ENCODE measurements at places on chromosomes 11 and 22.

DNA sequence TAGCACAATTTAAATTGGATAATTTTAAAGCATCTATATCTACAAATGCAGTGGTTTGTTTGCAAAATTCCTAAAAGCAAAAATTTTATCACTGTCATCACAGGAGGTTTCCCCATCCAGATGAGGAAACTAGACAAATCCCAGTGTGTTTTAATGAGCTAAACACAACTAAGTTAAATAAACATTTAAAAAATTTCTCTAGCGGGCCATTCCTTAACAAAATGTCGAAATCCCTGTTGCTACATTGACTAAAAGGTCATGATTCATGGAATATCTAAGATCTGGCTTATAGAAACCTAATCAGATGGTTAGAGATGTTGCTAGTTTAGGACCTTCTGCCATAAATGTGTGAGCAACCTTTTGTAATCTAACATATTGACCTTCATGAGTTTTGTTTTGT is 107.3 kb upstream of the BDNF start:
- no peak overlapping the region for H3K4me3 ChIP-seq
- no peaks in the 10 kb centered on the region for H3K27me3 ChIP-seq
- no peak overlapping the region for H3K27ac ChIP-seq
- H3K36me3 ChIP-seq = no peaks in the 10 kb centered on the region
- no peaks in the 10 kb centered on the region for H3K4me1 ChIP-seq
- DNase-seq = no peak

- no peaks in the 10 kb centered on the region for H3K4me1 ChIP-seq
- DNase-seq = peak; percentile 79
- H3K27me3 ChIP-seq = no peaks in the 10 kb centered on the region
Observed at GRCh38 chr11:119584193-119585042, 144.6 kb downstream of the NECTIN1 start.

- no peak overlapping the region for H3K4me3 ChIP-seq
- no peak overlapping the region for H3K27ac ChIP-seq
- H3K27me3 ChIP-seq = peaks cover 1% of the 10 kb centered on the region
- H3K4me1 ChIP-seq = no peaks in the 10 kb centered on the region
Observed at GRCh38 chr11:27174021-27174420, 133.4 kb downstream of the BBOX1 start.

- no peak overlapping the region for H3K27ac ChIP-seq
- H3K27me3 ChIP-seq = no peaks in the 10 kb centered on the region
- H3K36me3 ChIP-seq = no peaks in the 10 kb centered on the region
Observed at GRCh38 chr11:12702999-12703453, 28.8 kb downstream of the TEAD1 start.

DNA sequence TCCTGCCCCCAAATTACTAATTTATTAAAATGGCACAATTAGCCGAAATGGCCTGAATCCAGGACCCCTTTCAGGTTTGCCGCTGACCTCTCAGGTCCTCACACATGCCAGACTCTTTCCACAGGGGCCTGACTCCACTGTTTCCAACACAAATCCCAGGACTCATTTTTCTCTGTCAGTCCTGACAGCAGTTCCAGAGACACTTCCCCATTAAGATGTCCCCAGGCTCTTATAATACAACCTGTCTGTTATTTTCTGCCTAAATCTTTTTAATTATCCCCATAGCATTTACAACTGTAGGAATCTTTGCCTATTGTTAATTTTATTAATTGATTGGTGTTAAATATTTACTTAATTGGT is 9.4 kb upstream of the IGLL5 start:
- H3K27ac ChIP-seq = no peak overlapping the region
- H3K36me3 ChIP-seq = no peaks in the 10 kb centered on the region
- no peaks in the 10 kb centered on the region for H3K4me1 ChIP-seq
- H3K27me3 ChIP-seq = peaks cover 9% of the 10 kb centered on the region

DNA sequence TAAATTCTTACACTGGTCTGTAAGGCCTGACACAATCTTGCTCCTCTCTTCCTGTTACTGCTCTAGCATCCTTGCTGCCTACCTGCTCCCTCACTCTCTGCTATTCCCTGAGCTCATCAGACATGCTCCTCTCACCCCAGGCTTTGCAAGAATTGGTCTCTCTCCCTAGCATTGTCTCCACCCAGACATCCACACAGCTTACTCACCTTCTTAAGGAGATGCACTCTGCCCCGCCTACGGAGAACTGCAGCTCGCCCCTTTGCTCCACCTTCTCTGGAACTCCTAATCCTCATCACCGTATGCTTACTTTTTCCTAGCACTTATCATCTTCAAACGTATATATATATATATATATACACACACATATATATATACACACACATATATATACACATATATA is 23.3 kb upstream of the TMPRSS5 start:
- H3K27ac ChIP-seq = no peak overlapping the region
- no peak for DNase-seq
- no peak overlapping the region for H3K4me3 ChIP-seq
- H3K4me1 ChIP-seq = no peaks in the 10 kb centered on the region
- no peaks in the 10 kb centered on the region for H3K27me3 ChIP-seq

DNA sequence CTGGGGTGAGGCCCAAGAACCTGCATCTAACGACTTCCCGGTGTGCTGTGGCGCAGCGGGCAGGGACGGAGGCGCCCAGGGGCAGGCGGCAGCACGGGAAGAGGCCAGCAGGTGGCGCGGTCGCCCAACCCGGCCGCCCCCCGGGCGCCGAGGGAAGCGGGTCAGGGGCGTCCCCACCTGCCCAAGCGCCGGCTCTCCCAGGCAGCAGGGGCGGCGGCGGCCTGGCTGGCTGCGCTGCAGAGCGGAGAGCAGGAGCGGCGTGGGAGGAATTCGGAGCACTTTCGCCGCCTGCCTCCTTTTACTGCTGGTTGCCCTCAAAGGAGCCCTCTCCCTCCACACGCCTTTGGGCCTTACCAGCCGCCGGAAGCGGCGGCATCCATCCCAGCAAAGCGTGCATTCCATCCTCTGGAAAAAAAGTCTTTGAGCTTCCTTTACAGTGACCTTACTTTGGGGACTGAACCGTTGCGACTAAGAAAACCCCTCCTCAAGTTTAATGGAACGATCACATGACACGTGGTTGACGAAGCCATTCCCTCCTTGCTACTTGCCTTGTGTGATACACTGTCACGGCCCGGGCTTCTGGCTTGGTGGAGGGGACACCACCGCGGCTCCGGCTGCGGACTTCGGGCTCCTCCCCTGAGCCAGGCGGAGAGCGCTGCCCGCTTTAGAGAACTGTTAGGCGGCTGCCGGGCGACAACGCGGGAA is 106.8 kb upstream of the CLMP start:
- H3K36me3 ChIP-seq = no peaks in the 10 kb centered on the region
- DNase-seq = peak; percentile 46
- H3K27ac ChIP-seq = no peak overlapping the region
- peaks cover 14% of the 10 kb centered on the region for H3K27me3 ChIP-seq
- H3K4me3 ChIP-seq = peak overlapping the region; percentile 62
- H3K4me1 ChIP-seq = peaks cover 11% of the 10 kb centered on the region

DNA sequence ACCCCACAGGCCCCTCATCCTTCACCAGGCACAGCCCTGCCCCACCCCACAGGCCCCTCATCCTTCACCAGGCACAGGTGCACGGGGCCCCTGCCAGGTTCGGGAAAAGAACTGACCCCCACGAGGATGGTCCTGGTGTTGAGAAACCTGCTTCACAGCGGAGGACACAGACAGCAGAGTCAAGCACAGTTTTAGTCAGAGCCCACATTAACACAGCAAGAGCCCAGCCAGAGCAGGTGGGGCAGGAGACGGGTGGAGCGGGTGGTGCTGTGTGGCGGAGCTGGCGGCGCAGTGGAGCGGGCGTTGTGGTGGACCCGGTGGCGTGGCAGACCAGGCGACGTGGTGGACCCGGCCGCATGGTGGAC is 1085.5 kb downstream of the BRD1 start:
- H3K27ac ChIP-seq = no peak overlapping the region
- no peak overlapping the region for H3K4me3 ChIP-seq
- H3K27me3 ChIP-seq = no peaks in the 10 kb centered on the region
- no peaks in the 10 kb centered on the region for H3K36me3 ChIP-seq
- DNase-seq = peak; percentile 17

GRCh38 chr22:26554956-26555355 is 35.0 kb downstream of the TPST2 start:
- H3K4me1 ChIP-seq = peaks cover 38% of the 10 kb centered on the region
- no peaks in the 10 kb centered on the region for H3K27me3 ChIP-seq
- peak overlapping the region; percentile 21 for H3K4me3 ChIP-seq
- no peaks in the 10 kb centered on the region for H3K36me3 ChIP-seq
- DNase-seq = peak; percentile 46

DNA sequence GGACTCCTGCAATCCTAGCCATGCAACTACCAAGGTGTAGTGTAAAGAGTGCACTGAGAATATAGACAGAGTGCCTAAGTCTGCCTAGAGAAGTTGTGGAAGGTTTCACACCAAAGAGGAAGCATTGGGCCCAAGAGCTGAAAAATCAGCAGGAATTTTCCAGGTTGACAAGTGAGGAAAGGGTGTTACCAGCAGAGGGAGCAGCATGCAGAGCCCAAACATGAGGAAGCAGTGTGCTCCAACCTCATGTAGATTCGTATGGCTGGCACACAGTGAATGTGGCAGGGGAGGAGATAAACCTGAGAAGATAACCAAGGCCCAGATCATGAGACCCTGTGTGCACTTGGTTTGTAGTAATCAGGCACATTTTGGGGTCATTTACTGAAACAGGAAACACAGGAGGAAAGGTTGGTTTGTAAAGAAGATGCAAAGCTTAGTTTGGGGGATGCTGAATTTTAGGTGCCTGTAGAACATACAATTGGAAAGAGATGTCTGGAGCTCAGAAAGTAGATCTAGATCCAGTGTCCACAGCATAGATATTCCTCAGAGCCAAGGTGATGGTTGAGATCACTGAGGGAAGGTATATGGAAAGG is 1.7 kb downstream of the HPX start:
- no peaks in the 10 kb centered on the region for H3K4me1 ChIP-seq
- DNase-seq = peak; percentile 54
- no peaks in the 10 kb centered on the region for H3K36me3 ChIP-seq
- no peak overlapping the region for H3K27ac ChIP-seq
- H3K4me3 ChIP-seq = no peak overlapping the region

GRCh38 chr11:79156031-79156430 is 284.8 kb downstream of the TENM4 start:
- H3K4me3 ChIP-seq = no peak overlapping the region
- no peak for DNase-seq
- no peaks in the 10 kb centered on the region for H3K4me1 ChIP-seq

GRCh38 chr11:67584205-67584880 is 731 bp downstream of the GSTP1 start:
- H3K27me3 ChIP-seq = no peaks in the 10 kb centered on the region
- peak overlapping the region; percentile 87 for H3K4me3 ChIP-seq
- peak overlapping the region; percentile 75 for H3K27ac ChIP-seq
- peaks cover 28% of the 10 kb centered on the region for H3K36me3 ChIP-seq

GRCh38 chr11:87281496-87281895 is 243.8 kb downstream of the TMEM135 start:
- no peak overlapping the region for H3K27ac ChIP-seq
- H3K27me3 ChIP-seq = no peaks in the 10 kb centered on the region
- H3K36me3 ChIP-seq = no peaks in the 10 kb centered on the region
- no peak overlapping the region for H3K4me3 ChIP-seq
- DNase-seq = no peak
- no peaks in the 10 kb centered on the region for H3K4me1 ChIP-seq

GRCh38 chr11:66966351-66966750 is 8.2 kb upstream of the PC start:
- H3K27ac ChIP-seq = no peak overlapping the region
- DNase-seq = no peak
- H3K4me3 ChIP-seq = no peak overlapping the region
- H3K27me3 ChIP-seq = no peaks in the 10 kb centered on the region
- no peaks in the 10 kb centered on the region for H3K4me1 ChIP-seq

DNA sequence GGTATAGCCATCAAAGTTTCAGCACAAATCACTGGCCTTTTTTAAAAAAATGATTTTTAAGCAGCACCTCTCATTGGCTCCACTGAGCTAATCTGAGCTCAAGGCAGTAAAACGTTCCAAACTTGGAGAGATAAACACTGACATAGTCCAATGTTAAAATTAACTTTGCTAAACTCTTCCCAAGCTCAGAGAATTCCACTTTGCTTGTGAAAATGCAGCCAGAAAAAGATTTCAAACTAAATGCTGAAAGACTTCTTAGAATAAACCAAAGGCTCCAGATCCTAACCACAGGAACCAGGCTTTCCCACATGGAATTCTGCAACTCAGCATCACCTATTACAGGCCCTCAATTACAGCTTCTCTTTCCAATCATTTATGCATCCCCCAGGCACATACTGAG is 84.7 kb upstream of the GDPD4 start:
- no peaks in the 10 kb centered on the region for H3K27me3 ChIP-seq
- DNase-seq = no peak
- H3K27ac ChIP-seq = no peak overlapping the region
- no peak overlapping the region for H3K4me3 ChIP-seq

- H3K36me3 ChIP-seq = no peaks in the 10 kb centered on the region
- H3K4me1 ChIP-seq = no peaks in the 10 kb centered on the region
- H3K27ac ChIP-seq = peak overlapping the region; percentile 61
- H3K27me3 ChIP-seq = no peaks in the 10 kb centered on the region
- peak overlapping the region; percentile 4 for H3K4me3 ChIP-seq
Observed at GRCh38 chr22:38034278-38034882, 22.8 kb upstream of the PICK1 start.

DNA sequence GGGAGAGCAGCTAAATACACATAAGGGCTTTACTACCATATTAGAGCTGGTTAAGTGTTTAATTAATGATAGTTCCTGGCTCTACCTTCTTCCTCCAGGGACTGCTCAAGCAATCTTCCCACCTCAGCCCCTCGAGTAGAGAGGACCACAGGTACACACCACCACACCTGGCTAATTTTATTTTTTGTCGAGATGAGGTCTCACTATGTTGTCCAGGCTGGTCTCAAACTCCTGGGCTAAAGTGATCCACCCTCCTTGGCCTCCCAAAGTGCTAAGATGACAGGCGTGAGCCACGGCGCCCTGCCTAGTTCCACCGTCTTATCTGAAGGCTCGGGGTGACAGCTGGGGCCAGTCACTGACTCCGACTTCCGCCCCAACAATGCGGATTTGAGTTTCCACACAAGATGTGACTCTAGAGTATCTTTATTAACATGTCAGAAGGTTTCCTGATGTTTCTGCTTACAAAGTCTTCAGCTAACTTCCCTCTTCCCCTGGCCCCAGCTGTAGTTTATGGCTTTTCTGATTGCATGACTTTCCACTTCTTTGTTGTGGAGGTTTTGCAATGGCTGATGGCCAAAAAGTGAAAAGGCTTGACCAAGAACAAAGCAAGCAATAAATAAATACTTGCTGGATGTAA is 16.8 kb downstream of the TPST2 start:
- no peaks in the 10 kb centered on the region for H3K36me3 ChIP-seq
- H3K4me3 ChIP-seq = no peak overlapping the region
- DNase-seq = no peak
- H3K27me3 ChIP-seq = no peaks in the 10 kb centered on the region
- peaks cover 5% of the 10 kb centered on the region for H3K4me1 ChIP-seq

- H3K36me3 ChIP-seq = no peaks in the 10 kb centered on the region
- no peak overlapping the region for H3K4me3 ChIP-seq
- H3K27me3 ChIP-seq = no peaks in the 10 kb centered on the region
- H3K27ac ChIP-seq = no peak overlapping the region
- H3K4me1 ChIP-seq = peaks cover 36% of the 10 kb centered on the region
- no peak for DNase-seq
Observed at GRCh38 chr22:23237841-23238240, 57.5 kb downstream of the BCR start.

All from H1 (cell line).